ENCODE measurements at places on chromosomes 11 and 22.

GRCh38 chr11:36195496-36196354 is 93.5 kb downstream of the COMMD9 start:
- peak; percentile 51 for DNase-seq

GRCh38 chr11:122556605-122557004 is 98.9 kb upstream of the UBASH3B start:
- DNase-seq: peak; percentile 42

DNA sequence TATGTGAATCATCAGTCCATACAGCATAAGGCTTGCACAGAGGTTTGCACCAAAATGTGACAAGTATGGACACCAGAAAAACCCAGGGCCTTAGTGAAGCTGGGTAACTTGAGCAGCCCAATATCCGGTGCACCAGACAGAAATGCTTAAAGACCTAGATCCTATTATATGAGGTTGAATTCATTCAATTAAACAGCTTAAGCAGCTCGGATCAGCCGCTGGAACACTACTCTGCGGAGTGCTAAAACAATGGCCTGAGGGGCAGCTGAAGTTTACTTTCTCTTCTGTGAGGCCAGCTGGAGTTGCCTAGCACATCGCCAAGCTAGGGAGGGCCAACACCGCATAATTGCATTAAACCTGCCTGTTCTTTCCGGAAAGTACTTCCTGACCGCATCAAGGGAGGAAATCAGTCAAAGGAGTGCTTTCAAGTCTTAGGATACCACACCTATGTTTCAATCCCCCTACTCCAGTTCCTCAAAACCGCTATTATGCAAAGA is 17.0 kb upstream of the FAM181B start:
- no peak for DNase-seq

DNA sequence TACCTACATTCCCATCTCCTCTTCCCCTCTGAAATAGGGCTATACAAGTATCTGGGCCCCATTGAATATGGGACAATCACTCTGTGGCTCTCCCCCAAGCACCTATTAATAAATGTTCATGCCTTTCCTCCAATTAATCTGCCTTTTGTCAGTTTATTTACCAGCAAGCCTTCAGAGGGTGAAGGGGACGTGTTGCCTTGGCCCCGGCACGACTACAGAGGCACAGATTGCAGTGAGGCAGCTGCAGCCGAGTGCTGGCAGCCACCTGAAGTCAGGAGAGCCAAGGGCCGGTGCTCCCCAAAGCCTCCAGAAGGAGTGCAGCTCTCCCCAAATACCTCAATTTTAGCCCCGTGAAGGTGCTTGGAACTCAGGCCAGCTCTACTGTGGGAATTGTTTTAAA is 580.9 kb upstream of the B3GAT1 start:
- DNase-seq: no peak

- DNase-seq: no peak
Observed at GRCh38 chr11:14967581-14968243, 4.4 kb downstream of the CALCA start.

Measured in GM03348 (cell line).